ENCODE measurements at places on chromosomes 16 and 17. TPM values are rescaled to one million over a fixed set of nuclear protein-coding genes. Genes with fewer than 3 reads are reported as not detected.

GRCh38 chr17:36818134-36818825, 119.0 kb upstream of the LHX1 start:
- no peak for DNase-seq

GRCh38 chr17:40487371-40488020, 13.9 kb downstream of the TNS4 start:
- DNase-seq, result no peak

GRCh38 chr17:79053251-79053925, 21.2 kb upstream of the ENGASE start:
- no peak for DNase-seq

- no peak for DNase-seq
These were observed at the start of gene ACSM5 for GRCh38 chr16:20409398-20410120. Gene ACSM5 (plus strand): TSS chr16:20409534. CDS start chr16:20411485, 1,951 bp downstream.

- DNase-seq, result no peak
These were observed 502 bp downstream of the SMPD3 start for GRCh38 chr16:68447653-68448359.

DNA sequence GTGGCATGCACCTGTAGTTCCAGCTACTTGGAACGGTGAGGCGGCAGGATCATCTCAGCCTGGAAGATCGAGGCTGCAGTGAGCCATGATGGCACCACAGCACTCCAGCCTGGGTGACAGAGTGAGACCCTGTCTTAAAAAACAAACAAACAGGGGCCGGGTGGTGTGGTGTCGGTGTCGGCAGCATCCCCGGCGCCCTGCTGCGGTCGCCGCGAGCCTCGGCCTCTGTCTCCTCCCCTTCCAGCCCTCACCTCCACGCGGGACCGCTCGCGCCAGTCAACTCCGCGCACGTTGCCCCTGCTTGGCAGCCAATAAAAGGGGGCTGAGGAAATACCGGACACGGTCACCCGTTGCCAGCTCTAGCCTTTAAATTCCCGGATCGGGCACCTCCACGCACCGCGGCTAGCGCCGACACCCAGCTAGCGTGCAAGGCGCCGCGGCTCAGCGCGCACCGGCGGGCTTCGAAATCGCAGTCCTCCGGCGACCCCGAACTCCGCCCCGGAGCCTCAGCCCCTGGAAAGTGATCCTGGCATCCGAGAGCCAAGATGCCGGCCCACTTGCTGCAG, 204.7 kb downstream of the CDRT15L2 start:
- DNase-seq, result no peak

DNA sequence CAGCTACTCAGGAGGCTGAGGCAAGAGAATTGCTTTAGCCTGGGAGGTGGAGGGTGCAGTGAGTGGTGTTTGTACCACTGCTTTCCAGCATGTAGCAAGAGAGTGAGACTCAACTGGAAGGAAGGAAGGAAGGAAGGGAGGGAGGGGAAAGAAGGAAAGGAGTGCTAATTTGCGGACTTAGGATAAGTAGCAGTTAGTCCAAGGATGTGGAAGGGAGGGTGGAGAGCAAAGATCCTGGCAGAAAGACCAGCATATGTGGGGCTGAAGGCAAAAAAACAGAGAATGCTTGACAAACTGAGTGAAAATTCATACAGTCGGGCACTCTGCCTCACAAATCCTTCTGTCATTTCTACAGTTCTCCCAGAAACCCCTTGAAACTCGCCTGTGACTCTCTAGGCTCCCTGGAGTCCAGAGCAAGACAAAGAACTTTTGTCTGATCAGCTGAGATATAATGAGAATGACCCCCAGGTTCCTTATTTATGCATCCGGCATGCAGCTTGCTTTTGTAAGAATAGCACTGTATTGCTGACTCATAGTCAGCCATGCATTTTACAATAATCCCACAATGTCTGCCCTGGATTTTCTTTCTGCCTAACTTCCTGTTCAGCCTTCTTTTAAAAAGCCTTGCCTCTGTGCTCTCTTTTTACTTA, 31.5 kb downstream of the CDK5RAP3 start:
- DNase-seq, result no peak

GRCh38 chr16:80009971-80010659, 409.6 kb upstream of the MAF start:
- no peak for DNase-seq

GRCh38 chr16:79598348-79599181, 2.0 kb downstream of the MAF start:
- DNase-seq, result peak; percentile 38

DNA sequence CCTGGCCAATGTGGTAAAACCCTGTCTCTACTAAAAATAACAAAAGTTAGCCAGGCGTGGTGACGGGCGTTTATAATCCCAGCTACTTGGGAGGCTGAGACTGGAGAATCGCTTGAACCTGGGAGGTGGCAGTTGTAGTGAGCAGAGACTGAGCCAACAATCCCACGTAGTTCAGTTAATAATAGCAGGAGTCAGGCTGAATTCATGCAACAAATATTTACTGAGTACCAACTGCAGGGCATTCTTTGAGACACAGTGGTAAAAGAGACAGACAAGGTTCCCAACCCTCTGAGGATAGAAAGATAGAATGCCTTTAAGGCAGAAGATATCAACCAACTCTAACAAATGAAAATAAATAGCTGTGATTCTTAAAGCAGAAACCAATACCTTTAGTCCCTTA, 39.1 kb downstream of the SPOP start:
- DNase-seq, result no peak

DNA sequence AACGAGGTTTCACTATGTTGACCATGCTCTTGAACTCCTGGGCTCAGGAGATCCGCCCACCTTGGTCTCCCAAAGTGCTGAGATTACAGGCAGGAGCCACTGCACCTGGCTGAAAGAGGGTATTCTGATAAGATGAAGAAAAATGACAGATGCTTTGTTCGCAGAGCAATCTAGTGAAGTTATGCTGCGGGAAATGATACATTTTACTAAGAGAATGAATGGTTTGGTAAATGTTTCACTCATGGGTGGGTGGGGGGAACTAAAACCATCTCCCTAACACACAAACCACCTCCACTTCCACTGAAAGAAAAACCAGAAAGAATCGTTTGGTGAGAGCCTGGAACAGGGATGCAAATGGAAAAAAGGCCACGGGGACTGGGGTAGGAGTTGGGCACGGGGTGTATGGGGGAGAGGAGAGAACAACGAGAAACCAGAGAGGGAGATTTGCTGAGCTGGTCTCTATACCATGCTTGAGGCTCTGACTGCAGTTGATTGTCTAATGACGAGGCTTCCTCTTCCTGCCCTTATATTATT, 19.0 kb upstream of the XYLT2 start:
- DNase-seq, result no peak

DNA sequence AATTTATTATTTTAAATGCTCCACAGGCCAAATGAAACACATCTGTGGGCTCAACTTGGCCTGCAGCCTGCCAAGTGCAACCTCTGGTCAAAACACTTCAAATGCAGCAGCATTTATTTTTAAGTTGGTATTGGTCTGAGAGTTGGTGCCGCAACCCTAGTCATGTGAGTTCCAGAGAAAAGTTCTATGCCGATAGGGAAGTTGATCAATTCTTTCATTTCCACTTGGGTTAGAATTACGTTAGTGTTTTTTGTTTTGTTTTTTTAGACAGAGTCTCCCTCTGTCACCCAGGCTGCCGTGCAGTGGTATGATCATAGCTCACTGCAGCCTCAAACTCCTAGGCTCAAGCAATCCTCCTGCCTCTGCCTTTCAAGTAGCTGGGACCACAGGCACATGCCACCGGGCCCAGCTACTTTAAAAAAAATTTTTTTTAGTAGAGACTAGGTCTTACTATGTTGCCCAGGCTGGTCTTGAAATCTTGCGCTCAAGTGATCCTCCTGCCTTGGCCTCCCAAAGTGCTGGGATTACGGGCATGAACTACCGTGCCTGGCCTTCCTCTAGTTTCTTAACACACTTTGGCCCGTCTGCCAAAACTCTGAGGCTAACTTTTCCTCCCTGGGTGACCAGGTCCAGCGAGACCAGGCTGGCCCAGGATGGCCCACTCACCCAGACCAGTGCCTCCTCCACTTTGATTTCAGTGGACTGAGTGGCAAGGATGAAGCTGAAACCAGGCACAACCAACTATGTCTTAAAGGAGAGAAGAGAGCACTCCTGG, 221.1 kb downstream of the MRTFB start:
- no peak for DNase-seq

- DNase-seq, result no peak
These were observed 41.9 kb upstream of the NSRP1 start for GRCh38 chr17:30074730-30075129.

GRCh38 chr16:85190572-85190971, 78.3 kb upstream of the CIBAR2 start:
- DNase-seq, result no peak

DNA sequence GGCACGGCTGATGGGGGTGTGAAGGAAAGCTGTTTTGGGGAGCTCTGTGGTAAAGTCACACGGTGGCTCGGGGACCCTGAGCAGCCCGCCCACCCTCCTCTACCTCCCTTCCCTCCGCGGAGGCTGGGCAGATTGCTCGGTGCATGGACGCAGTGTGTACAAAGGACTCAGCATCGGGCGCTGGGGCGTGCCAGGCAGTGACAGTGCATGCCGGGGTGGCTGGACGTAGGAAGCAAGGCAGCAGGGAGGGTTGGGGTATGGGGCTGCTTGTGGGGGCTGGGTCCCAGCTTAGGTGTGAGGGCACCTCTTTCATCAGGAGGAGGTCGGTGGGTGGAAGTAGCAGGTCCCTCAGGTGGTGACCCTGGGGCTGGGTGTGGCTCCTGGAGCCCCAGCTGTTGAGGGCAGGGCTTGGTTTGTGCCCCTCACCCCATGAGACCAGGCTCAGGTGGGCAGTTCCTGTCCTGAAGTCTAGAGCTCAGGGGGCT, 159.9 kb upstream of the GSE1 start:
- no peak for DNase-seq

DNA sequence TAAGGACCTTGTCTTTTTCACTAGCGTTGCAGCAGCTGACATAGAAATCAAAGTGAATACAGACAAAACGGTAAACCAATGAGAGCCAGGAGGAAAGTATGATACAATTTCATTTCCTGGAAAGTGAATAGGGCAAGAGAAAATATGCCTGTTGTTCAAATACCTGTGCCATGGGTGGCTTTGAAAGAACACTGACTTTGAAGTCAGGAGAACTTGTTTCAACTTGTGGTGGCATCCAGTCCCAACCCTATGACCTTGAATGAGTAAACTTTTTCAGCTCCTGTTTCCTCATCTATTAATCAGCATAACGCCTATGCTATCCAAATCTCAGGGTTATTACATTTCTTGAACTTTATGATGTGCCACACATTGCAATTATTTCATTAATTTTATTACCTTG, 173.7 kb upstream of the HS3ST3A1 start:
- DNase-seq, result no peak

DNA sequence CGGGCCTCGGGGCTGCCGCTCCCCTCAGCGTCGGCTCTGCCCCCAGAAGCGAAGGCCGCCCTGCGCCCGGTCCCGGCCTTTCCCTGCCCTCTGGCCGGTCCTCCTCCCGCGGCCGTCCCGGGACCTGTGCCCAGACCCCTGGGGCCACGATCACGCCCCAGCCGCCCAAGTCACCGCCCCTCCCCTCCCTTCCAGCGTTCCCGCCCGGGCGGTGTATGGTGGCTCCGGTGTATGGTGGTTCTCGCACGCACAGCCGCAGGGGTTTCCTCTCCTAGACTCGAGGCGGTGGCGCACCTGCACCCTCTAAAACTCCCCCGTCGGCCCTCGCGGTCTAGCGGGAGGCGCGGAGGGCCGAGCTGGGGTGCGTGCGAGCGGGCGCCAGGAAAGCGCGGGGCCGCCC, 10.0 kb downstream of the TIGD7 start:
- no peak for DNase-seq

DNA sequence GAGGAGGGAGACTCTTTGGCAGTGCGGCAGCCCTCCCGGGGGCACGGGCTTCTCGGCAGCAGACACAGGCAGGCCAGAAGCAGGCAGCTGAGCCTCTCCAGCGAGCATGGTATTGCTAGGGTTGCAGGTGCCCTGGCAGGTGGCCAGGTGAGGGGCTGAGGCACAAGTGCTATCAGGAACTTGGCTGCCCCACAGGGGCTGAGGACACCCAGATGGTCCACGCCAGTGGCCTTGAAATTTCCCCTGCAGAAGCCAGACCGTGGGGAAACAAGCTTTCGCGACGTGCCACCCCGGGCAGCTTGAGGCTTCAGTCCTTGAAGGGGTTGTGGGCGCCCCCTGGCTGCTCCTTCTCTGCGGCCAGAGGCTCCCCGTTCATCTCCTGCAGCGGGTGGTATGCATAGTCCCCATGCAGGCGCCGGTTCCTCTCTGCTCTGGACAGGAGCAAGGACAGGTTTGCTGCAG, 8.5 kb downstream of the NAGPA start:
- no peak for DNase-seq

GRCh38 chr16:75485230-75486013, 9.8 kb downstream of the CHST6 start:
- DNase-seq, result no peak

- DNase-seq, result no peak
These were observed 1.8 kb downstream of the CACNB1 start for GRCh38 chr17:39195568-39196160.

DNA sequence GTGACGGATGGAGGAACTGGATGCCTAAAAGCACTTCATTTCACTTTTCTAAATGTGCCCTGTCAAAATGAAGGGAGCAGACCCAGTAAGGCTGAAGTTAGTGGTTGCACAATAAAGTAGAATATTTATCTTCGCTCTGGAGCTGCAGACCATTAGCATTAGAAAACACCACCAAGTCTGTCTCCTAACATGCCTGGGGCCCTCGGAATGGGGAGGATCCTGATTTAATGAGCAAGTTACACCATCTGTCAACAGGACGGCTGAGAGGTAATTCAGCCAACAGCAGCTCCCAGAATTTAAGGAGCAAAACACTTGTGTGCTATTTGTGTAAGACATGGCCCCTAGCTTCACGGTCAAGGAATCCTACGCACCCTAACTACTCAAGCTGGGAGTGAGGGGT, 22.3 kb downstream of the CA10 start:
- DNase-seq, result no peak

Gene LPO
- total RNA-seq, result not detected

Gene GNGT2
- total RNA-seq, result not detected

Gene SEPTIN12
- total RNA-seq, result not detected

Gene ZFPM1
- 4.1 TPM for total RNA-seq

Gene SYCE1L
- 2.3 TPM for total RNA-seq

Gene ABI3
- 9.0 TPM for total RNA-seq

Gene EPN3
- total RNA-seq, result 108 TPM

Gene SOX8
- total RNA-seq, result 11.9 TPM

Gene TP53TG3C
- total RNA-seq, result not detected

Gene OGFOD1
- 57.2 TPM for total RNA-seq

Gene BOLA2
- 8.5 TPM for total RNA-seq

Measured in prostate gland (tissue), 2 donors.